GM23338 (cell line): ENCODE measurements at places on chromosomes 11 and 22. TPM values are rescaled to one million over a fixed set of nuclear protein-coding genes. Genes with fewer than 3 reads are reported as not detected.

The KRTAP5-4 gene
- not detected in 2 replicates for total RNA-seq

The C22orf15 gene
- 3.6 and 5.7 TPM in 2 replicates for total RNA-seq

The WNT11 gene
- total RNA-seq = 0.56 and 3.0 TPM in 2 replicates

DNA sequence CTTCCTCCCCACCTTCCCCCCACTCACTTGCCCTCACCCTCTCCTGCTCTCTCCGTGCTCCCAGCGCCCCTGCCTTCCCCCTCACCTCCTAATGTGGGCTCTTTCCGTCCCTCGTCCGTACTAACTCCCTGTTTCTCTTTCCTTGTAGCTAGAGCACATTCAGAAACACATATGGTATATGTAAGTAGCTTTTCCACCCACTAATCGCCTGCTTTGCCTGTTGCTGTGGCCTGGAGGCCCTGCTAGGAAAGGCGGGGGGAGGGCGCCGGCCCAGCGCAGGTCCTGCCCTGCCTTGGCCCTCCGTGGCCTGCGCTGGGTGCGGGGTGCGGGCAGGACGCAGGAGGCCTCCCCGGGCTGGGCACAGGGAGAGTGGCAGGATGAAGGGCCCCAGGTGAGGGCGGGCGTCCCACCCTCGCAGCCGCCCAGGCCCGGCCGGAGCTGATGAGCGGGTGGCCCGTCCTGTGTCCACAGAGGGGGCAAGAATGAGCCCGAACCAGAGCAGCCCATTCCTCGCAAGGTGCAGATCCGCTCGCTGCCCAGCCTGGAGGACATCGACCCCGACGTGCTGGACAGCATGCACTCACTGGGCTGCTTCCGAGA, 41.7 kb downstream of the MOB2 start:
- H3K4me1 ChIP-seq = no peaks in the 10 kb centered on the region
- H3K4me3 ChIP-seq = no peak overlapping the region
- no peak for DNase-seq
- no peaks in the 10 kb centered on the region for H3K36me3 ChIP-seq
- H3K27me3 ChIP-seq = no peaks in the 10 kb centered on the region

- H3K4me3 ChIP-seq = no peak overlapping the region
- no peak for DNase-seq
- no peaks in the 10 kb centered on the region for H3K36me3 ChIP-seq
- no peak overlapping the region for H3K27ac ChIP-seq
Observed at GRCh38 chr11:80783561-80783960, 1342.7 kb upstream of the TENM4 start.

DNA sequence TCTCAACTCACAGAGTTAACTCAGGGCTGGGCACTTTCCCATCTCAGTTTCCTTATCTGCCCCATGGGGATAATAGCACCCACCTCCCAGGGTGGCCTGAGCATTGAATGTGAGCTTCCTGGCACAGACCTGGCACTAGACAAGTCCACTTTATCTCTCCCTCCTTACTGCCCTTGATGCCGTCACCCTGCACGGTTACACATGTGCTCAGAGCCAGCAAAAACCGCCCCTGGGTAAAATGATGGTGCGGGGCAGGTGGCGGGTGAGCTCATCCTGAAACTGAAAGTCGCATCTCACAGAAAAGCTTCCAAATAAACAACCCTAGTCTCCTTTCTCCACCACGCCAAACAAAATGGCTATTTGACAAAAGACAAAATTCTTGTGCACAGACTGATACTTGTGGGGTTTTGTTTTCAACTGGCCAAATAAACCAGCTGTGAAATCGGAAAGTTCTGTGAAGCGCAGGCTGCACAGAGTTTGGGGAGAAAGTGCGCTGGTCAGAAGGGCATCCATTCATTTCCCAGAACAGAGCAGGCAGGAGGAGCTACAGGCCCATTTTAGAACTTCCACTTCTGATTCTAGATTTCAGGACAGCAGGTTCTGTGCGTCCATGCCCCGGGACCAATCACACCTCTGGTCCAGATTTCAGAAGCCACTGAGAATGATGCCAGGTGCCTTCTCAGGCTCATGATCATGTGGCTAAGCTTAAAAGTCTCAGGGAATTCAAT, 138.1 kb downstream of the SHANK2 start:
- H3K36me3 ChIP-seq = 0 out of 2 replicates have a peak, but pooled peaks cover 7% of the 10 kb centered on the region
- H3K4me1 ChIP-seq = no peaks in the 10 kb centered on the region
- DNase-seq = no peak

- H3K27me3 ChIP-seq = no peaks in the 10 kb centered on the region
- H3K27ac ChIP-seq = no peak overlapping the region
- peaks cover 6% of the 10 kb centered on the region for H3K4me1 ChIP-seq
Observed at GRCh38 chr22:29873943-29874342, 9.0 kb upstream of the MTMR3 start.

DNA sequence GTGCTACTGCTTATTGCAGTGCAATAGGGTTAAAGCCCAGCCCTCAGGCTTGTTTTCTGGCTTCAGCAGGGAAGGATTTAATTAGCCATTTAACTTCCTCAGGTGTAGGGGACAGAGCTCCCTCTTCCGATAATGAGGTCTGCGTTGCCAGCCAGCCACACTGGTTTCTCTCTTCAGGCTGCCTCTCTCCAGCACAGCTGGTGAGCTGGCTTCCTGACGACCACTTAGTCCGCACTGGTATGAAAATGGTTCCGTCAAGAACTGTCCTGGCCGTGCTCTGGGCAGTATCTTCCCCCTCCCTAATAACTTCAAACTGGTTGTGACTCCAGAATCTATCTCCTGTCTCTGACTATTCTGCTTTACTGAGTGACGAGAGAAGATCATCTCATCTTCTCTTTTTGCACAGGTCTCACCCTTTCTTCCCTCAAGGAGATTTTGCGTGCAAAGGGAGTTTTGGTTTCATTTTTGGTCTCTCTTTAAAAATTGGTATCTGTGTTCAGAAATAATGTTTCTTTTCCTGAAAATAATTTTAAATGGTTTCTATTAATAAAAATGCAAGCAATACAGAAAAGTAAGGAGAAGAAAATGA, 49.2 kb downstream of the CNTN5 start:
- no peaks in the 10 kb centered on the region for H3K27me3 ChIP-seq
- peaks cover 9% of the 10 kb centered on the region; the same call in 1 of the 2 replicates for H3K4me1 ChIP-seq
- H3K36me3 ChIP-seq = no peaks in the 10 kb centered on the region
- peak; percentile 45 for DNase-seq

DNA sequence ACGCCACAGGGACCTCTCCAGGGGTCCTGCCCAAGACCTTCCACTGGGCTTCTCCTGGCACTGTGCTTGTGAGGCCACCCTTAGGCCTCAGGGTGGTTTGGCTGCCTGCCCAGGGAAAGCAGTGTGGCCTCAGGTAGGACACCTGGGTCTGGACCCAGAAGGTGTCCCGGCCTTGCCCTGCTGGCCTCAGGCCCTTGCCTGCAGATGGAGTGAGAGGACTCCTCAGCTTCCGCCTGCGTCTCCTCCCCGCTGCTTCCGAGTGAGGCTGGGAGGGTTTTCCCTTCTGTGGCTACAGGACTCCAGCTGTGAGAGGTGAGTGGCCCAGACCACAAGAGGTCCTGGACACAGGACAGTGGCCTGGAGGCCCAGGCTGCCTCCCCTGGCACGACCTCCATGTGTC, 60.4 kb downstream of the WNT7B start:
- H3K36me3 ChIP-seq = no peaks in the 10 kb centered on the region
- no peaks in the 10 kb centered on the region for H3K4me1 ChIP-seq
- H3K4me3 ChIP-seq = no peak overlapping the region
- no peaks in the 10 kb centered on the region for H3K27me3 ChIP-seq

DNA sequence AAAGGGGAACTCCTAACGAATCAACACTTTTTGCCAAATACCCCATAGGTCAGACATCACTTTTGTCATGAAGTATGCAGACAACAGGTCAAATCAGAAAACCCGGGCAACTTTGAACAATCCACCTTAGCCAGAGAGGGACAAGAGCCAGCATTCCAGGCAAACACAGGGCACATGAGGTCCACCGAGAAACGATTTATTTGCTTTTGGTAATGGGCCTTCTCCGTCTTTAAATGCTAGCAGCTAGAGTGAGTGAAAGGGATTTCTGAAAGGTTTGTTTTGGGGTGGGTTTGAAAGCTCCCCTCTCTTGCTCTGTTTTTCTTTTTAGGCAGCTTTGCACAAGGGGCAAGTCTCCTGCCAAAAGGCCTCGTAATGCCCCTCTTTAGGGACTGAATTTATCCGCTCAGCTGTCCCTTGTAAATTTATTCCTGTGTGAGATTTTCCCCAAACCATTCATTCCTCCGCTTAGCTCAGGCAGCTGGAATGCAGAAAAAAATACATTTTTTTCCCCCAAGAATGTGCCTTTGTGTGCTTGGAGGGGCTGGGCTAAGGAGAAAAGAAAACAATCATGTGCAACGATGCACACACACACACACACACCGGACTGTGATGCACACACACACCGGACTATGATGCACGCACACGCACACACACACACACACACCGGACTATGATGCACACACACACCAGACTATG, 196.9 kb downstream of the SNX19 start:
- H3K27me3 ChIP-seq = no peaks in the 10 kb centered on the region
- no peak for DNase-seq
- no peaks in the 10 kb centered on the region for H3K36me3 ChIP-seq
- H3K4me1 ChIP-seq = no peaks in the 10 kb centered on the region

- H3K4me3 ChIP-seq = no peak overlapping the region
- H3K27me3 ChIP-seq = no peaks in the 10 kb centered on the region
Observed at GRCh38 chr22:38125751-38126201, 15.3 kb upstream of the BAIAP2L2 start.

DNA sequence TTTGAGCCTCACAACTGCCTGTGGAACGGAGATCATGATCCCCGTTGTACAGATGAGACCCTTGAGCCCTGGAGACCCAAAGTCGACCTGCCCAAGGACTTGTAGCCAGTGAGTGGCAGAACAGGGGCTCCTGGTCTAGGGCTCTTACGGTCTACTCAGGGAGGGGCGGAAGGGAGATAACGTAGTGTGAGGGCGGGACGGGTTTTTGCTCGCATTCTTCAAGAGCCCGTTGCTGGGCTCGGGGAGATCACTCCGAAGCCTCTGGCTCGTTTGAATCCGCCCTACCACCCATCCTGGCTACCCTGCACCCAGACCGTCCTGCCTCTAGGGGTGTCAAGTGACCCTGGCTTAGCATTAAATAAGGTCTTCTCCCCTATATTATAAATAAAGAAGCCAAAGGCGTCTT, 639 bp downstream of the CRY2 start:
- 0 out of 2 replicates have a peak overlapping the region, but pooled peaks have one; percentile 32 for H3K27ac ChIP-seq
- H3K27me3 ChIP-seq = peaks cover 35% of the 10 kb centered on the region
- H3K36me3 ChIP-seq = no peaks in the 10 kb centered on the region
- peak; percentile 85 for DNase-seq
- peak overlapping the region; percentile 95 for H3K4me3 ChIP-seq

- peak overlapping the region; percentile 88 for H3K27ac ChIP-seq
- DNase-seq = peak; percentile 70
- peaks cover 16% of the 10 kb centered on the region for H3K4me1 ChIP-seq
- H3K36me3 ChIP-seq = no peaks in the 10 kb centered on the region
Observed at GRCh38 chr22:19121631-19122142, 525 bp downstream of the DGCR2 start.

DNA sequence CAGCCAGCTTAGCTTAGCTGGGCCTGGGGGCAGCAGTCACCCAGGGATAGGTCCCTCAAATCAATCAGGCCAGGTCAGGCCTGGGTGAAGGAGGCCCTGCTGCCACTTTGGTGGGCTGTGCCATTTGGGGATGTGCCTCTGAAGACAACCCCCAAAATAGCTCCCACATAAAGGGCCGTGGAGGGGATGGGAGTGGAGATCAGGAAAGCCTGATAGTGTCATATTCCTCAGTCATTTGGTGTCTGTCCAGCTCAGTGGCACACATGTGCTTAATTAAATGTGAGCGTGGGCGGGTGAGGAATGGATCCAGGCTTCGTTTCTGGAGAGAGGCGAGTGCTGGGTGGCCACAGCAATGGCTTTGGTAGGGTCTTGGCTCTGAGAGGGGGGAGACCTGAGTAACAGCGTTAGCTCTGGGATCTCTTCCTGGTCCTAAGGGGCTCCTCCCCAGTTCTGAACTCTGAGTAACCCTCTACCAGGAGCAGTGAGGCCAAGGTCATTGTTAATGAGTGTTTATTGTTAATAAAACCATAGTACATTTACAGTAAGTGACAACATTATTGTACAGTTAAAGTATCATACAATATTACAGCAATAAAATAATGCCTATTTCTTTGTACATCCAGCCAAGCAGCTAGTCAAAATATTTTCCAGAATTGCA, 45.2 kb downstream of the NAT10 start:
- H3K27me3 ChIP-seq = no peaks in the 10 kb centered on the region
- no peaks in the 10 kb centered on the region for H3K4me1 ChIP-seq
- no peak overlapping the region for H3K27ac ChIP-seq
- peaks cover 6% of the 10 kb centered on the region; the same call in 1 of the 2 replicates for H3K36me3 ChIP-seq
- H3K4me3 ChIP-seq = no peak overlapping the region
- no peak for DNase-seq

GRCh38 chr11:31620434-31620833, 110.9 kb downstream of the ELP4 start:
- no peak overlapping the region for H3K27ac ChIP-seq
- H3K36me3 ChIP-seq = no peaks in the 10 kb centered on the region
- no peak for DNase-seq
- H3K27me3 ChIP-seq = no peaks in the 10 kb centered on the region
- H3K4me3 ChIP-seq = no peak overlapping the region

- no peaks in the 10 kb centered on the region for H3K4me1 ChIP-seq
- H3K27ac ChIP-seq = no peak overlapping the region
- DNase-seq = no peak
- H3K36me3 ChIP-seq = no peaks in the 10 kb centered on the region
- no peak overlapping the region for H3K4me3 ChIP-seq
Observed at GRCh38 chr11:114386131-114386530, 14.2 kb downstream of the C11orf71 start.

DNA sequence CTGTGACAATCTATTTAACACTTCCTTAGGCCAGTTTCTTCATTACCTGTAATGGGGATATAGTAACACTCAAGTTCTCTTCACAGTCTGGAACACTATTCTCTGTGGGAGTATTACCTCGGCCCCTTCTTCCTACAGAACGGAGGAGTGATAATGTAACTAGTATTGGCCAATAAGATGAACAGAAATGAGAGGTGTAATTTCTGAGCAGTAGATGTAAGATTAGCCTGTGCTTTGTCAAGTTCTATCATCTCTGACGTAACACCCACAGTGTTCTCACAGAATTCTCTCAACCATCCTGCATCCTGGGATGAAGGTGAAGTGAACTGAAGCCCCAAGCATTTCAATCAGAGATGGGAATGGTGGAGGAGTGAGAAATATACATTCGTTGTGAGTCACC, 65.2 kb upstream of the TOP3B start:
- no peak overlapping the region for H3K27ac ChIP-seq
- peaks cover 100% of the 10 kb centered on the region for H3K27me3 ChIP-seq
- no peaks in the 10 kb centered on the region for H3K4me1 ChIP-seq
- no peaks in the 10 kb centered on the region for H3K36me3 ChIP-seq
- no peak for DNase-seq
- H3K4me3 ChIP-seq = no peak overlapping the region

DNA sequence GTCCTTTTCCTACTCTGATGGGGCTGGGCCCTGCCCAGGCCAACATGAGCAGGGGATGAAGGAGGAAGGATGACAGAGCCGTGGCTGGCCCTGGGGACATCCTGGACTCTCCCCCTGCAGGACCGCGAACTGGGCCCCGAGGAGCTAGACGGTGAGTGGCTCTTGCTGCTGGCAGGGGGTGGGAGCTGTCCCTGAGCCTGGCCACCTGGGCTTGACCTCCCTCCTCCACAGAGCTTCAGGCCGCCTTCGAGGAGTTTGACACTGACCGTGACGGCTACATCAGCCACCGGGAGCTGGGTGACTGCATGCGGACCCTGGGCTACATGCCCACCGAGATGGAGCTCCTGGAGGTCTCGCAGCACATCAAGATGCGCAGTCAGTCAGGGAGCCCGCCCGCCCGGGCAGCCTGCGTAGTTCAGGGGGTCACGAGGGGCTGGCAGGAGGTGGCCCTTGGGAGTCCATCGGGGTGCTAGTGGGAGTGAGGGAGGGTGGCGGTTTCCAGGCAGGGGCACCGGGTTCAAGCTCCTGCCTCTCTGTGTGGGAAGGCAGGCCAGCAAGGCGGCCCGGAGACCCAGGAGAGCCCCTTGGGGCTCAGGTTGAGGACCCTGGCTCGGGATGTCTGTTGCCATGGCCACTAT, 1.0 kb downstream of the CABP4 start:
- no peaks in the 10 kb centered on the region for H3K27me3 ChIP-seq
- H3K4me1 ChIP-seq = no peaks in the 10 kb centered on the region
- no peaks in the 10 kb centered on the region for H3K36me3 ChIP-seq
- no peak overlapping the region for H3K27ac ChIP-seq
